Tongue (tissue), 3 donors: ENCODE measurements at places on chromosomes 11 and 22. TPM values are rescaled to one million over a fixed set of nuclear protein-coding genes. Genes with fewer than 3 reads are reported as not detected.

The P2RY6 gene
- 1.0 TPM for total RNA-seq

The SLC7A4 gene
- total RNA-seq = 0.41 TPM

The OR4D5 gene
- not detected for total RNA-seq

The RAB38 gene
- 5.6 TPM for total RNA-seq

DNA sequence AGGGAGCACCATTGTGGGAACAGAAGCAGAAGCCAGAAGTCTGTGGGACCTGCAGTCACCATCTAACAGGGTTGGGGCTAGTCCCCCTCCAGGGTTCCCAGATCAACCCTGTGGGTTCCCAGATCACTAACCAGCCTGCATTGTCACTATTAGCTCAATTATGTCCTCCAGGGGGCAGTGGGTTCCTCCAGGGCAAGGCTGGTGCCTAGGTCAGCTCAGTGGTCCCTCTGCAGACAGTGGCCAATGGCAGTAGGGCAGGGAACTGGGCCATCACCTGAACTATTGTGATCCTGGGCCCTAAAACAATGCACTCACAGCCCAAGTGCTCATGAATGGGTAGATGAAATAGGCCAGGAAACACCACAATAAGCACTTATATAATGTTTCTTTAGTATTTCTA is 18.8 kb upstream of the PRSS23 start:
- no peak for DNase-seq

GRCh38 chr11:123338997-123339752 is 90.9 kb upstream of the GRAMD1B start:
- no peak for DNase-seq

The SLC22A12 gene
- not detected for total RNA-seq

The TMEM132A gene
- 29.7 TPM for total RNA-seq
